GM04503 (cell line): ENCODE measurements at places on chromosomes 16 and 17.

DNA sequence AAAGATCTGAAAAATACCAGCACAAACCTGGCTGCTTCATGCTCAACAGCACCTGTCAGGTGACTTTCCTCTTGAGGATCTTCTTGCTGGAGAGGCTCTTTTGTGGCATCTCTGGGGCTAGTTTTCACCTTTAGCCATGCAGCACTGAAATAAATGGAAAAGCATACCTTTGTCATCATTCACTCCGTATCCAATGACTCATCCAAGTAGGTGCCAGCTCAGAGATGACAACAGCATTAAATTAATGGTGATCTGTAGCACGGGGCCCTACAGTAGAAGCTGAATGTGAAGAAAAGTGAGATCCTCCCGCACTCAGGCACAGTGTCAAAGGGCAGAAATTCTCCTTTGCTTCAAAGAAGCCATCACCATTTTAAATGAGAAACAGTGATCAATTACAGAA, 32.2 kb downstream of the KIAA0753 start:
- no peak for DNase-seq

- DNase-seq, result no peak
Measured at GRCh38 chr17:37833237-37833859, 88.5 kb upstream of the HNF1B start.

DNA sequence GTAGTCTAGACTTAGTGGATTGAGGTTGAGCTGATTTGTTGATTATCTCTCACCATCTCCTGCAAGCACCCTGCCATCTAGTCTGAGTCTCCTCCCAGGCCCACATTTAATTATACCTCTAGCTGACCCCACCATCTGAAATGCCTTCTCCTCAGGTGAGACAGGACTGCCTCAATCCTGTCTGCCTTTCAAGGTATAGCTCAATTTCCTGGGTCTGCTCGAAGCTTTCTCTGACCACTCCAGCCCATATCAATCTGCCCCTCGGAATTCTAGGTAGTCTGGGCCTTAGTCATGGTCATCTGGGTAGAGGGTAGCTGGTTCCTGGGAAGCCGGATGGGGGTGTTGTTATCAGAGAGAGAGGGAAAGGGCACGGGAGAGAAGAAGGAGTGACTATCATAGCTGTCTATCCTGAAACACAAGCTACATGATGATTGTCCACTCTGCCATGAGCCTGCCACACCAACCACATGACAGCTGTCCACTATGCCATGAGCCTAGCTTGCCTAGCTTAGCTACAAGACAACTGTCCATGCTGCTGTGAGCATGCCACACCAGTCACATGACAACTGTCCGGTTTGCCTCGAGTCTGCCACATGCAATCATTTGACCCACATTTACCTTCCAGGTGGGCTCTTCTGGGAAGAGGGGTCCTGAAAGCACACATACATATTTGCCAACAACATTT, 34.4 kb downstream of the LYRM9 start:
- no peak for DNase-seq

- no peak for DNase-seq
Measured at GRCh38 chr17:18318117-18318516, 3.0 kb downstream of the SMCR8 start.

GRCh38 chr17:11645426-11645825, 47.2 kb downstream of the DNAH9 start:
- DNase-seq, result no peak

DNA sequence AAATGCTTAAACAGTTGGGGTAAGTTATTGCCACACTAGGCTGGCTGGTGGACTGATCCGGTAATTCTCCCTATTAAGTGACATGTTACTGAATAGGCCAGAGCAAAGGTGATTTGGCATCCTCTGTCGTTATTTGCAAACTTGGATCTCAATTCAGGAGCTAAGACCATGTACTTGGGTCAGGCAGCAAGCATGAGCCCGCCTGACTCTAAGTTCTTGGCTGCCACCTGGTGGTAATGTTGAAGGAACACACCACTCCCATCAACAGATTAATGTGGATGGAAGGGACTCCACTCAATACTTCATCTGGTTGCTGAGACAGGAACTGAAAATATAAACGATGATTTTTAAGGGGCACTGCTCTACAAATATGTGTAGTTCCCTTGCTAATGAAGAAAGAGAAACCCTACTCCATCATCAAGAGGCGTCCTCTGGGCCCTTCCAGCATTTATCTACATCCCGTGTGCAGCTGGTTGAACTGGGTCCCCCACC, 70.8 kb downstream of the EMP2 start:
- DNase-seq, result no peak

DNA sequence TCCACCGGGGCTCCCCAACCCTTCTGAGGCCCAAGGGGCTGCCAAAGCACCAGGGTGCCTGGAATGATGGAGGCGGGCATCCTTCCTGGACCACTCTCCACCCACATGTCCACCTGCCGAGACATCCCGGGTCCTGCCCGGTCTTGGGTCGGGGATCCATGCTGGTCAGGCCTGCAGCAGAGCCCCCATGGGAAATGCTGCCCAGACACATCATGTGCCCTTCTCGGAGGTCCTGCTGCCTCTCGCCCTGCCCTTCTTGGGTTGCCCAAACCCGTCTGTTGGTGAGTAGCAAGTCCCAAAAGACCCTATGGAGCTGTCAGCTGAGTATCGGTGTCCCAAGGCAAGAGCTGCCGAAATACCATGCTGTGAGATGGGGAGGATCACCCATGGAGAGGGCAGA, 14.8 kb upstream of the GAA start:
- no peak for DNase-seq

GRCh38 chr16:84922351-84923120, 88.8 kb downstream of the ZDHHC7 start:
- no peak for DNase-seq

- DNase-seq, result no peak
Measured at GRCh38 chr17:74343526-74344284, 17.7 kb downstream of the KIF19 start.

- DNase-seq, result peak; percentile 9
Measured at GRCh38 chr16:62041401-62041800, 5.2 kb upstream of the CDH8 start.
